ENCODE measurements at places on chromosomes 7 and 10. TPM values are rescaled to one million over a fixed set of nuclear protein-coding genes. Genes with fewer than 3 reads are reported as not detected.

SFTPD gene
- total RNA-seq: not detected

ANLN gene
- 21.5 TPM for total RNA-seq

MSMB gene
- total RNA-seq: not detected

EIF3A gene
- 112 TPM for total RNA-seq

CSTF2T gene
- 20.0 TPM for total RNA-seq

ADAM8 gene
- total RNA-seq: 2.0 TPM

NPTX2 gene
- under 0.01 TPM for total RNA-seq

GPC2 gene
- 2.3 TPM for total RNA-seq

NKX2-3 gene
- total RNA-seq: not detected

BUD23 gene
- 31.9 TPM for total RNA-seq

UCN3 gene
- not detected for total RNA-seq

All from fibroblast of lung (primary cell).